Activated CD4-positive, alpha-beta T cell treated with anti-CD3 and anti-CD28 coated beads for 48 hours (primary cell): ENCODE measurements at places on chromosomes 4 and X.

DNA sequence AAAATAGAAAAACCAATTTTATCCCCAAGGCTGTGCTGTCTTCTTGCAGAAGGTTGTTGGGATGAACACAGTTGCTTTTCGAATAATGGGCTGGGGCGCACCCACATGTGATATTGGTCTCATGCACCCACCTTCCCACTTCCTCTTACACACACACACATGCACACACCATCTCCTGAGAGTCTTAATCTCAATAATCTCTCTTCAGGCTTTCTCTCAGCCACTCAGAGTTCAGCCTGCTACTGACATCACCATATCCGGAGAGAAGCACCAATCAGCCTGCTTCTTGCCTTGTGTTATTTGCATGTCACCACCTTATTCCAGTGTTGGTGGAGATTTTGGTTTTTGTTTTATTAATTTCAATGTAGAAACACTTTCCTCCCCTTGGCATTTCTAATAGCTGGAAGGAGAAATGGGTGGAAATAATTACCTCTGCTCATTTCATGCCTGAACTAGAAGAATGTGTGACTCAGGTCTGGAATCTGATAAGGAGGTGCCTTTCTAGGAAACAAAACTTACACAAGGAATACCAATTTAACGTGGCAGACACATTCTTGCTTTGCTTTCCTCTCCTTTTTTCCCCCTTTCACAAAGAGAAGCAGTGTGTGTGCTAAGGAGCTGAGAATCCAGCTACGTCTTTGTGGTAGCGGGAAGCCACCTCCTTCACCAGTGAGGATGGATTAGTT is 400.2 kb downstream of the MID1IP1 start:
- peak; percentile 23 for DNase-seq

- DNase-seq = no peak
These were observed 47.6 kb downstream of the SPIN3 start for GRCh38 chrX:56947699-56948098.

- DNase-seq = no peak
These were observed 127.4 kb upstream of the CLNK start for GRCh38 chr4:10811991-10812390.

DNA sequence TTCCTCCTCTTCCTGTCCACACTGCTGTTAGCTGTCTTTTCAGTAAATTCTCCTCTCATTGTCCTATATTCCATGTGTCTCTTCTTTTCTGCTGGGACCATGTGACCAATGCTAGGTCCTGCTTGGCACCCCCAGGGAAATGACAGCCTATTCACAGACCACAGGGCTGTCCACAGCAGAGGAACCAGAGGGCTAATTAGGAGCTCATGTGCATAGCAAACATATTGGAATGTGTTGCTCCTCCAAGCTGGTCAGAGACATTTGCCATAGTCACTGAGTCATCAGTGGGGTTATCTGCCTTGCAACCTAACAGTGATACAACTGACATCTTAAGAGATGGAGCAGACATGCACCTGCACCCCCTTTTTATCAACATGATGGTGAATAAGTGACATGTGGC is 67.9 kb upstream of the PUDP start:
- DNase-seq = no peak

DNA sequence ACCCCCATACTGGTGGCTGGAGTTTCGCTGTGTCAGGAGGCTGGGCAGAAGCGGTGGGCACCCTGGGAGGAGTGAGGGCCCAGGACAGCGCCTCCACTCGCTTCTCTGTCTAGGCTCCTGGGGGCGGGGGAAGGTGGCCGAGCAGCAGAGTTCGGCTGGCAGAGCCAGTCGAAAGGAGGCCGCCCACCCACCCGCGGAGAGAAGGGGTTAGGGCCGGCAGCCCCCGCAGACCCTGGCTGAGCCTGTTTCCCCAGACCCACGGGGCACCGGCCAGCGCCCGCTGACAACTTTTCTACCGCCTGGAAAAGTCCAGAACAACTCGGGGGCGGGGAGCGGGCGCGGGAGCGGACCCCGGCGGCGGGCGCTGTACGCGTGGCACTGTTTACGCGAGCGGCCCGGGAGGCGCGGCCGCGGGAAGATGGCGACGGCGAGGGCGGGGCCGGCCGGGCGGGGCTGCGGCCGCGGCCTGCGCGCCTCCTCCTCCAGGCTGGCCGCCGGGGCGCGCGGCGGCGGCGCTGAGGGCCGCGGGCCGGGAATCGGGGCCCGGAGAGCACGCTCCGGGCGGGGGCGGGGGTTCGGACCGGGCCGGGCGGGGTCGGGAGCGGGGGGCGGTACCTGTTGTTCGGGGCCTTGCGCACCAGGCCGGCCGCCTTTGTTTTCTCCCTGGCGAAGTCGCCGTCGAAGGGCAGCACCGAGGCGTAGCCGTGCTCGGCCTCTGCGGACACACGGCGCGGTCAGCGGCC is 628 bp downstream of the MXD4 start:
- peak; percentile 65 for DNase-seq

DNA sequence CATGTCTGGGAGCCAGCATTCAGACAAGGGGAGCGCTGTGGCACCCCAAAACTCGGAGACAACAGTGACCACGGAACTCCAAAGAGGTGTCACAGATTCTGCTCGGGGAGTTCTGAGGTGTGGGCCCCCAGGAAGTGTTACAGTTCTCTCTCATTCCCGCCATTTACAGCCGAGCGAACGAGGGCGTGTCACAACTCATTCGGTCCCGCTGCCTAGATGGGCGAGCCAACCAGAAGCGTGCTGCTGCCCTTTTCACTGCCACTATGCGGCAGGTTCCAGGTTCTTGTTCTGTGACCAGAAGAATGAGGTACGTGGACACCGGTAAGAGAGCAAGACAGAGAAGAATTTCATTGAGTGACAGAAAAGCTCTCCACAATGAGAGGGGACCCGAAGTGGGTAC is 1370.6 kb upstream of the AGA start:
- no peak for DNase-seq

- no peak for DNase-seq
These were observed 53.6 kb downstream of the KLHL13 start for GRCh38 chrX:118062817-118063615.

- peak; percentile 52 for DNase-seq
These were observed 677 bp upstream of the CYP4V2 start for GRCh38 chr4:186190581-186191199.

DNA sequence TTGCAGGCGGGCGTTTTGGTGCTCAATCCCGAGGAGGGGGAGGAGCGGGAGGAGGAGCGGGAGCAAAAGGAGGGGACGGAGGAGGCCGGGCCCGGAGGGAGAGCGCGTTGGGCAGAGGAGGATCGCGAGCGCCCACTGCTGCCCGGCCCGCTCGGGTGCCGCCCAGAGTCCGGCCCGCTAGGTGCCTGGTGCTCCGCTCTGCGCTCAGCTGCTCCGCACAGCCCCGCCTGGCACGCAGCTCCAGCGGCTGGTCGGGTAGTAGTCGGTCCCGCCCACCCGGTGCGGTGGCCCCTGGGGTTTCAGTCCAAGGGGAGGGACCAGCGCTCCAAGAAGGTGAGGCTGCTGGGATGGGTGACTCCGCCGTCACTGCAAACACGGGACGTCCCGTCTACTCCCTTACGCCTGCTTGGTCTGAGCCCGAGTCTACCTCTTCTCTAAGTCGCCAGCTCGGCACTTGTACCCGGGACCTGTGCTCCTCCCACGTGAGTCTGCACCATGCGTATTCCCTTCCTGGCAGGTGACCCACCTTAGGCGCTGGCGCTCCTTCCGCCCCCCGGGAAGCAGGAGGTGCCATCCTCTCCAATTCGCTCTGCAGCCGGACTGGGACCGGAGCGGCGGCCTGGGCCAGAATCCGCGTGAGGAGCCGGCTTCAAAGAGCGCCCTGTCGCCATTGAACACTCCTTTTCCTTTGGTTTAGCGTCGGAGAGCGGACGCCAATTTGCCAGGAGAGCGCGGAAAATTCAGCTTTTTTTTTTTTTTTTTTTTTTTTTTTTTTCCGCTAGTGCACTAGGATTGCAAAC is 405 bp upstream of the HS3ST1 start:
- peak; percentile 60 for DNase-seq

DNA sequence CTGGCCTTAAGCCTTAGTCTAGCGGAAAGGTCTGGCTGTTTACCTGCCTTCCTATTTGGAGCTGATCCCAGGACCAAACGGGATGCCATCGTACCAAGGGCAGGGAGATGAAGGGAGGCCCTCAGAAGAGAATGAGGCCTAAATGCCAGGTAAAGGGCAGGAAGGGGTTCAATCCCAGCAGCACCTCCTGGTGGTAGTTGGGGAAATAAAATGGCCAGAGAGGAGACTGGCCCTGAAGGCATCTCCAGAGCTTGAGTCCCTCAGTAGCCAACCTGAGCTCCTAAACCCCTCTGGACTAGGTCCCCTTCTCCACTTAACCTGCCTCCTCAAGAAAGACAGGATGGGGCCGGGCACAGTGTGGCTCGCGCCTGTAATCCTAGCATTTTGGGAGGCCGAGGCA is 53.7 kb downstream of the KDM5C start:
- DNase-seq = no peak

DNA sequence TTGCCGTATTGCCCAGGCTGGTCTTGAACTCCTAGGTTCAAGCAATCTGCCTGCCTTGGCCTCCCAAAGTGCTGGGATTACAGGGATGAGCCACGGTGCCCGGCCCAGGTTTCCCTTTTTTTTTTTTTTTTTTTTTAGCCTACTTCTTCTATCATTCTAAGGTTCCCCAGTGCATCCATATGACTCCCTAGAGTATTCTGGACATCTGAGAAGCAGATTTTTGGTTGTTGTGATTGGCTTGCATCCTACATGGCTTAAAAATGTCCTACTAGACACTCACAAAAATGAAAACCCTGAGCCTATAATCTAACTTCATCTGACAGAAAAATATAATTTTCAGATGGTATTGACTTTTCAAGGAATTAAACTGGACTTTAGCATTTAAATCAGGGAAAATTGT is 41.7 kb downstream of the SMIM14 start:
- no peak for DNase-seq

- DNase-seq = no peak
These were observed 5.0 kb downstream of the ARFIP1 start for GRCh38 chr4:152784490-152785350.

GRCh38 chrX:22047468-22047867 is 15.3 kb downstream of the PHEX start:
- DNase-seq = no peak

DNA sequence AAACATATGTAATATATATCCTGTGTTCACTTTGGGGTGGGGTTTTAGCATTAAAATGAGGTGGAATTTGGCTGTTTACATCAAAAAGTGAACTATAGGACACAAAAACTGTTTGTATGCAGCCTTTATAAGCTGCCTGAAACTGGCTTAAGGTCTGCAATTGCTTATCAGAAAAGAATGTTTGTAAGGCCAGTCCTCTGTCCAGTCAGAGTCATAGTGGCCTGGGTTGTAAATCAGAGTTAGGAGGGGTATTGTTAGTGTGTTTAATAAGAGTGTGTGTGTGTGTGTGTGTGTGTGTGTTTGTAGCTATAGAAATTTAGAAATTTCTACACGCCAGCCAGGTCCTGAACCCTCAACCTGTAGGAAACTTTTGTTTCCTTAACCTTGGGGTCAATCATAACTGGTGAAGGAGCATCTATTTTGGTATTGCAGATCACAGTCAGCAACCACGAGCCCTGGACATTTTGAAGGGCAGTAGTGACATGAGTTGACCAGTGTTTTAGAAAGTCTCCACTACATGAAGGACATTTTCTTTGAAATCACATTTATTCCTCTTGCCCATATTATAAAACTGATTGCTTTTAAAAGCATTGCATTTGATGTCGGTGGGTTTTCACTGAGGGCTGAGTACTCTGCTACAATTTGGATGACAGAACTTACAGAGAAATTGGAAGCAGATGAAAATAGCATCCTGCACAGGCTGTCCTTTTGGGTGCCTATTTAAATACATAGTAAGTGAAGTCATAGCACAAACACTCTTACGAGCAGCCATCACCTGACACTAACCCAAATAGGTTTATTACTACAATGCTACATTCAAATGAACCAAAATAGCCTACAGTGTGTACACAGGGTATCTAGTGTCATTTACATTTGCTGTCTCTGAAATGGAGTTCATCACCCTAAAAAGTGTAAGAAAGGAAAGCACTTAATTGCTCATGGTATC is 11.2 kb upstream of the TMEM154 start:
- DNase-seq = no peak

GRCh38 chr4:178811356-178811755 is 1369.1 kb upstream of the AGA start:
- no peak for DNase-seq

- no peak for DNase-seq
These were observed 169.4 kb downstream of the MGST2 start for GRCh38 chr4:139834981-139835391.

GRCh38 chr4:76486588-76487276 is 51.7 kb downstream of the SHROOM3 start:
- DNase-seq = no peak

GRCh38 chrX:87409113-87409841 is 108.3 kb upstream of the KLHL4 start:
- no peak for DNase-seq

- no peak for DNase-seq
These were observed 65.3 kb downstream of the ANTXR2 start for GRCh38 chr4:80007745-80008149.

GRCh38 chr4:22504447-22504846 is 11.4 kb downstream of the ADGRA3 start:
- DNase-seq = no peak

- DNase-seq = no peak
These were observed 509.0 kb downstream of the PCDH19 start for GRCh38 chrX:99901091-99901490.

DNA sequence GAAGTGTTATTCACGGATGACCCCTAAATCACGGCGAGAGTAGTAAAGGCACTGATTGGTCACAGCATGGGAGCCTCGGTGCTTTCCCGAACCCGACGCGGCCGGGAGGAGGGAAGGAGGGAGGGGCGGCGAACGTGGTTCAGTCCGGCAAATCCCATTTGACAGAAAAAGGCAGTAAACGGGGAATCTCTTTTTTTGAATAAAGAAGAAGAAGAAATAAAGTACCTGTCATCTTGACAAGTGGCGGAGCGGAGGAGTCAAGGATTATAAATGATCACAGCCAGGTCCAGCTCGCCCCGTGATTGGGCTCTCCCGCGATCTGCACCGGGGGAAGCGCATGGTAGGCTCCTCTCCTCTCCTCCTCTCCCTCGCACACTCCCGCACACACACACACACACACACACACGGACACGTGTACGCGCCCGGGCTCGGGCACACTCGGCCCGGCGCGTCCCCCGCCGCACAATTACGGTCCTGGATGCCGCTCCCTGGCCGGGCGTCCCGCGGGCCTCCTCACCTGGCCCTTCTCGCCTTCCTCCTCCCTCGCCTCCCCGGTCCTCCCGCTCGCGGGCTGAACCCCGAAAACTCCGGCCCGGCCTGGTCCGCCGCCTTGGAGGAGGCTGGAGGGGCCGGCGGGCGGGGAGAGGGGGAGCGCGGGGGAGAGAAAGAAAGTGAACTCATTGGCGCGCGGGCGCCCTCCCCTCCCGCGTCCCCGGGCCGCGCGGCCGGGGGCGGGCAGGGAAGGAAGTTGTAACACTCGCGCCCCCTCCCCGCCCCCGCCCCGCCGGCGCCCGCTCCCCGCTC is 99.2 kb upstream of the TENM3 start:
- peak; percentile 14 for DNase-seq

GRCh38 chrX:119273420-119274192 is 37.5 kb downstream of the PGRMC1 start:
- DNase-seq = peak; percentile 74

GRCh38 chrX:46805270-46805669 is 31.6 kb upstream of the RP2 start:
- DNase-seq = no peak
